ENCODE measurements at places on chromosomes 5 and 9.

DNA sequence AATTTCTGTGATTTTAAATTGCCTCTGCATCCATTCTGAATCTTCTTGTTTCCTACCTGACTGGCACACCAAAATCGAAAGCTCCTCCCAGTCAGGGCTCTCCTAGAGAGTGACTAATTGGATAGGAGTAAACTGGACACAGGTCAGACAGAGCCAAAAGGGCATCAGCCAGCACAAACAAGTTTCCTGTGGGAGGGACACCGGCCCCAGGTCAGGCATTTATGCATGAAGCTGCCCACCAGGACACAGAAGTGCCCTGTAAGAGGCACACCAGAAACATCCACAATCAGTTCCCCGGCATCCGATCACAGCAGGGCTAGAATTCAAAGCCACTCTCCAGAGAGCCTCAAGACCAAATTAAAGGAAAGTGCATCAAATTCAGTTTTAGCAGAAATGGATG, 78.4 kb downstream of the SFXN1 start:
- no peak for DNase-seq

DNA sequence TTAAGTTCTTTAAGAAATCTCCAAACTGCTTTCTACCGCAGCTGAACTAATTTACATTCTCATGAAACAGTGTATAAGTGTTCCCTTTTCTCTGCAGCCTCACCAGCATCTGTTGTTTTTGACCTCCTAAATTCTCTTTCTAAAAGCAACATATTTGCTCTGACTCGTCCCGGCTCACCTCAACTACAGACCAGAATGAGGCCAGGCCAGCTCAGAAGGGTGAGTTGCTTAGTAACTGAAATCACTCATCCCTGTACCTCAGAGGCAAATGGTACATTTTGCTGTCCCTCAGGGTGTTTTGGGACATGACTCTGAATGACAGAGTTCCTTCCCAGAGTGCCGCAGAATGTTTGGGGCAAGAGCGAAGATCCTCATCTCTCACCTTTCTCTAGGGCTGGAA, 127.5 kb downstream of the FRMD3 start:
- DNase-seq: no peak

DNA sequence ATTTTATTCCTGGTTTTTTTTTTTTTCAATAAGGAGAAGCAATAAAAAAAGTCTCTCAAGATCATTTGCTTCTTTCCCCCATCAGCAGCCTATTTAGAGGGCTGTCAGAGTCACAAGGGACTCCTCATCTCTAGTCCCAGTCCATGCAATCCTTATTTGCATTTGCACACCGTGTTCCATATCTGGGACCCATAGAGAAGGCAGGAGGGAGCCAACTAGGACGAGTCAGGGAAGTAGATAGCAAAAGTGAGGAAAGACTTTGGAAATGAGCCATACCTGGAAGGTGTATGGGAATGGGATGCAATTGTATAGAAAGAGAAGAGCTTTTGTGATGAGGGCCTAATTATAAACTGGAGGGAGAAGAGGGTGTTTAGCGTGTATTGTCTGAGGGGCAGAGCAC, 160.0 kb downstream of the PIK3R1 start:
- DNase-seq: no peak

DNA sequence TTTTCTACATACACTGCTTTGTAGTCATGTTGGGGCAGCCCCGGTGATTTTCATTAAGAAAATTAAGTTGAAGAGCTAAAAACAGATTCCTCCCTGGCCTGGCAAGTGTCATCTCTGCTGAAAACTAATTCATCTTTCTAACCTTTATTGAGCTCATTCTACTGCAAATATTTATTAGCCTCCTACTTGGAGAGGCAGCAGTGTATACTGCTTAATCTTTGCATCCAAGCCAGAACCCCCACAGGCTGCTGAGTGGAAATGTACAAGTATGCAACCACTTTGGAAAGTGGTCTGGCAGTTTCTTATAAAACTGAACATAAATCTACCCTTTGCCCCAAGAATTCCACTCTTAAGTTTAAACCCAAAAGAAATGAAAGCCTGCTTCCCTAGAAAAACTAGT, 223.4 kb downstream of the DRD1 start:
- DNase-seq: no peak

DNA sequence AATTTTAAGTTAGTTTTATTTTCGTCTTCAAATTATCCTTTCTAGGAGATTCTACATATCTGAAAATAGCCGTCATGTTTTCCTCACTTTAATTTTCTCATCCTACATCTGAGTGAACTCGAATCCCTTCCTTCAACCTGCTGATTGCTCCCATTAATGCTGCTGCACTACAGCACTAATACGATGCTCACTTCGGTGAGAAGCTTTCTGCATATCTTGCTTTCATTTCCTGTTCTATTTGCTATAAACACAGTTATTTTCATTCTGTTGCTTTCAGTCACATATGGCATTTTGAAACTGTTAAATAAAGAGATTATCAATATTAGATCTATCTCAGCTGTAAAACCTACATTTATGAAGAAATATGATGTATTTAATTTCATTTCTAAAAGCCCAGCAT, 749.2 kb downstream of the EFNA5 start:
- no peak for DNase-seq

All from stimulated activated CD8-positive, alpha-beta memory T cell treated with anti-CD3 and anti-CD28 coated beads, Interleukin-7, amount 100 ng/mL, for 24 hours (primary cell).